HT1080 (cell line): ENCODE measurements at places on chromosomes 12 and 14.
A peak's percentile ranks its signal among the peaks of the same experiment; 100 is the strongest.

- no peak for DNase-seq
Measured at GRCh38 chr14:62118461-62118860, 356.2 kb downstream of the SNAPC1 start.

DNA sequence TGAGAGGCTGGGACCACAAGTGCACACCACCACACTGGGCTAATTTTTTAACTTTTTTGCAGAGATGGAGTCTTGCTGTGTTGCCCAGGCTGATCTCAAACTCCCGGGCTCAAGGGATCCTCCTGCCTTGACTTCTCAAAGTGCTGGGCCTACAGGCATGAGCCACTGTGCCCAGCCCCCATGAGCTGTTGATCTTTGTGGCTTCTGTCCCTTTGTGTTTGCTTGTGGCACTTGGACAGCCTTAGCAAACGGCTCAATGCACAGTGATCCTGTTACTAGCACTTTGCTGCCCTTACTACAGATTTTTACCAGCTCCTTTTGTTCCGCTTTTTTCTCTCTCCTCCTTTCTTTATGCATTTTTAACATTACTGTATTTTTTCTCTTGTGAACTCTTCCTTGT is 25.3 kb upstream of the EVL start:
- no peak for DNase-seq

DNA sequence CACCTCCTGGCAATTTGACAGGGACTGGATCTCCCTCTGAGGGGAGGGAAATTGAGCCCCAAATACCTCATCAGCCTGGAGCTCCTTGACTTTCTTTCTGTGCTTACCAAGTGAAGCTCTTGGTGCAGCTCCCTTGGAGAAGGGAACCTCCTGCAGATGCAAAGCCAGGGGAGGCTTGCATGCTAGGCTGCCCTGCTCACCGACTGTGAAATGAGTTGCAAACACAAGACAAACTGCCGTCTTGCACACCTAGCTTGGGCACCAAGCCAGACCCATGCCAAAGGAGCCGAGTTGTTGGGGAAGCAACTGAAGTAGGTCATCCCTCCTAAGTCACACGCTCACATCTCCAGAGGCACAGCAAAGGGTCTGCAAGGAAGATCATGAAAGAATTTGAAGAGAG is 95.2 kb downstream of the GTF2A1 start:
- DNase-seq = no peak

GRCh38 chr14:74425525-74426201 is 347 bp downstream of the SYNDIG1L start:
- no peak for DNase-seq

GRCh38 chr12:119354172-119354571 is 19.6 kb downstream of the CCDC60 start:
- DNase-seq = no peak

DNA sequence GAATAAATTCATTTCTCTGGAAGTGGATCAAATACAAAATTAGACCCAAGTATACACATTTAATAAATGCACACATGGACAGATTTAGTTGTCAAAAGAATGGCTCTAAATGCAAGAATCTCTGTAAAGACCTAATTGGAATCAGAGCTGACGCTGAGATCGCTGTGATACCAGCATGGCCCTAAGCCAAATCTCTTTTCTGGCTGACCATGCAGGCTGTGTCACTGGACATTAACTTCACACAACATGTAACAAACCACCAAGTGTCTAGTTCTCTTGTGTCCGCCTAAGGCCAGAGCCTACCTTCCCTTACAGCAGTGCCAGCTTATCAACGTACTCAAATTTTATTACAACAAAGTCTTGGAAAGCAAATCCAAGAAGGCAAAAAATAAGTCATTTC is 127.5 kb downstream of the MED13L start:
- no peak for DNase-seq

GRCh38 chr14:96260341-96260821 is 4.4 kb downstream of the BDKRB1 start:
- DNase-seq = no peak

GRCh38 chr12:124779161-124780141 is 84.2 kb downstream of the SCARB1 start:
- DNase-seq = no peak

DNA sequence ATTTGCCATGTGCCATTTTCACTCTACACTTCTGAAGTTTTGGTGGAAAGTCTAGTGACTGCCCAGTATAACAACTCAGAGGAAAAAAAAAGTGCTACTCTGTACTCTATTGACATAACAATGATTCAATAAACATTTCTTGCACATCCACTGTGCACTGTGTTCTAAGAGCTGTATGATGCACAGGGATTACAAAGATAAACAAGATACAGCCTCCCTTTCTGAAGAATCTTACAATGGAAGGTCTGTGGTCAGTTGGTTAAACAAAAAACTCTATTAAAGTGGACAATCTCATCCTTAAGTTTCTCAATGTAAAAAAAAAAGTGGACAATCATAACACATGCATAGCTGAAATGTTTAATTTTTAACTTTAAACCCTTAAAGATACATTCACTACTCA is 105.7 kb upstream of the RASSF8 start:
- peak; percentile 2 for DNase-seq

DNA sequence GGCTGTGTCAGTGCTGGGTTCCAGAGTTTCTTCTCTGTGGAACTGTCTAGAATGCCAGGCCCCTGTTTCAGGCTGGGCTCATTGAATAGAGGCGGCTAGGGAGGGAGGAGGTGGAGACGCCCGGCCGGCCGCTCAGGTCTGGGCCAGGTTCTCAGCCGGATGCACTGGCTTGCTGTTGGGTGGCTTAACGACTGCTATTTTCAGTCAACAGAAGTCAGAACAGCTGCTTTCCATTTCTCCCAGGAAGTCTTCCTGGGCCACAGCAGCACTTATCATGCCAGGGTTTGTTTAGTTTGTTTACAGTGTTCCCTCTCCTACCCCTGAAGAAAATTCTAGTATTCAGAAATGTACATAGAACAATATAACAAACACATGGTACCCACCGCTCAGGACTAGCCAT is 26.0 kb upstream of the VPS37B start:
- DNase-seq = no peak

DNA sequence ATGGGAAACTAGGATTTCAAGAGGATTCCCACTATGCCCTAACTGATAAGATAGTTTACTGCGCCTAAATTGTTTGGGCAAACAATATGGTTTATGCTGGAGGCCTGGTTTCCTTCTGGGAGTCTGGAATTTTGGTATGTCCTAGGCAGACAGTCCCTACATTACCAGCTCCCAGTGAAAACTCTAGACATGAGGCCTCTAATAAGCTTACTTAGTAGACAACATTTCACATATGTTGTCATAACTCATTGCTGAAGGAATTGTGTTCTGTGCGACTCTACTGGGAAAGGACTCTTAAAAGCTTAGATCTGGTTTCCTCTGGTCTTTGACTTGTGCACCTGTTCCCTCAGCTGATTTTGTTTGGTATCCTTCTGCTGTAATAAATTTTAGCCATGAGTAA is 18.0 kb upstream of the PRPF39 start:
- no peak for DNase-seq

DNA sequence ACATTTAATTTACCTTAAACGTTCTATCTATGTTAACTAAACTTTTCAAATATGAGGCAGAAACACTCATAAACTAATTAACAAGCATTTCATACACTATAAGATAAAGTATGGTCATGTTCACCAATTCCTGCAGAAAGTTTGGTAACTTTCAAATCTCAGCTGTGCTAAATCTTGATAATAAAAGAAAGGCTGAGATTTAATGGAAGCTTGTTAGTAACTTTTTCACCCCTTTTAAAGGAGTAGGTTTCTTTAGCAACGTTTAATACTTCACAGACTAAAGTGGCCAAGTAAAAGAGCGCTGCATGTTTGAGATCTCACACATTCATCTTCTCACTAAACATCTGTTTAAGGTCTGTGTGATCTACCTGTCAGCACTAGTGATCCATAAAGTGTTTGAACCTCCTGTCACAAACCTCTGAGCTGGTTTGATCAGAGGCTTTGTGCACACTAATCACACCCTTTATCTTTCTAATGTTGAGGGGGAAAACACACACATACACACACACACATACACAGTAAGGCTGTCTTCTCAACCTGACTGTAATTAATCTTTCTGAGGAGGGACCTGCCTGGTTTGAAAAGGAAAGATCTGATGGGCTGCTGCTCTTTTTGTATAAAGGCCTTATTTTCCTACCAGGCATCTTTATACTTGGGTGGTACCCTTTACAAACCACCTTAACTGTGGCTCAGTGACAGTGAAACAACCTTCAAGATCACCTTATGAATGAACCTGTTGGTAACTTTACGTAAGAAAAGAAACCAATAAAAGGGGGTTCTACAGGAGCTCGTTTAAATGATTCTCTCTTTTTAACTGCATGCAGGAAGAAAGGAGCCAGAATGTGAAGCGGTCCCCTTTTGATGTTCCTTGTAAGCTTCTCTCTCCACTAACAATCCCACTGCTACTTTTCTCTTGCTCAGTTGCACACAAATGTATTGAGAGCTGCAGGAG is 244.2 kb downstream of the SOX5 start:
- DNase-seq = no peak

- DNase-seq = peak; percentile 79
Measured at GRCh38 chr14:100645196-100645981, 58.2 kb upstream of the BEGAIN start.

- no peak for DNase-seq
Measured at GRCh38 chr12:67327466-67327865, 58.3 kb downstream of the CAND1 start.

DNA sequence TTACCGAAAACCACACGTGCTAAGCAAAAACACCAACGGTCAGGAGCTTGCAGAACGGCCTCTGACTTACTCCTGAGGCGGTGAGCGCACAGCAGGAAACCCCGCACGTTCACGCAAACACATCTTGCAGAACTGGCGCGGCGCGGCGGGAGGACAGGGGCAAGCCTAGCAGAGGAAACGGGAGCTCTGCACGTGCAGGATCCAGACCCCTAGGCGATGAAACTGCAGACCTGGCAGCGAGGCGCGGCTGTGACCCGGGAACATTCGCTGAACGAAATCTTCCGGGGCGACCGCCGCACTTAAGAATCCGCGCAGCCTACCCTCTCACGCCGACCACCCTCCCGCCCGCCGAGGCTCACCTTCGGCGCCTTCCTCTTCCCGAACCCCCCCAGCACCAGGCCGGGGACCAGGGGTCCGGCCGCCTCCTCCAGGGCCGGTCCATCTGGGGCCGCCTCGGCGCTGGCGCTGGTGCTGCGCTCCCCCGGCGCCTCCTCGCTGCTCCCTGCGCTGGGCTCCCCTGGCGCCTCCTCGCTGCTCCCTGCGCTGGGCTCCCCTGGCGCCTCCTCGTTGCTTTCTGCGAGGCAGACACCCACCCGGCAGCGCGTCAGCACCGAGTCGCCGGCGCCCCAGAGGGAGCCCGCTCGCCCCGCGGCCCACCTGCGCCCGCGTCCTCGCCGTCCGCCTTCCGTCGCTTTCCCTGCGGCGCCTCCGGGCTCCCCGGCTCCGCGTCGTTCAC is 615 bp downstream of the DDX51 start:
- DNase-seq = no peak

DNA sequence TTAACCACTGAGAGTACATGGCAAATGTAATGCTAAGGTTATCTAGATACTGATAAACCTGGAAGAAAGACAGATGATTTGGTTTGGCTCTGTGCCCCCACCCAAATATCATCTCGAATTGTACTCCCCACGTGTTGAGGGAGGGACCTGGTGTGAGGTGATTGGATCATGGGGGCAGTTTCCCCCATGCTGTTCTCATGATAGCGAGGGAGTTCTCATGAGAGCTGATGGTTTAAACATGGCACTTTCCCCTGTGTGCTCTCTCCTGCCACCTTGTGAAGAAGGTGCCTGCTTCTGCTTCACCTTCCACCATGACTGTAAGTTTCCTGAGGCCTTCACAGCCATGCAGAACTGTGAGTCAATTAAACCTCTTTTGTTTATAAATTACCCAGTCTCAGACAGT is 14.2 kb downstream of the NOXRED1 start:
- DNase-seq = peak; percentile 24

- DNase-seq = no peak
Measured at GRCh38 chr12:94416613-94417012, 43.1 kb downstream of the CEP83 start.

DNA sequence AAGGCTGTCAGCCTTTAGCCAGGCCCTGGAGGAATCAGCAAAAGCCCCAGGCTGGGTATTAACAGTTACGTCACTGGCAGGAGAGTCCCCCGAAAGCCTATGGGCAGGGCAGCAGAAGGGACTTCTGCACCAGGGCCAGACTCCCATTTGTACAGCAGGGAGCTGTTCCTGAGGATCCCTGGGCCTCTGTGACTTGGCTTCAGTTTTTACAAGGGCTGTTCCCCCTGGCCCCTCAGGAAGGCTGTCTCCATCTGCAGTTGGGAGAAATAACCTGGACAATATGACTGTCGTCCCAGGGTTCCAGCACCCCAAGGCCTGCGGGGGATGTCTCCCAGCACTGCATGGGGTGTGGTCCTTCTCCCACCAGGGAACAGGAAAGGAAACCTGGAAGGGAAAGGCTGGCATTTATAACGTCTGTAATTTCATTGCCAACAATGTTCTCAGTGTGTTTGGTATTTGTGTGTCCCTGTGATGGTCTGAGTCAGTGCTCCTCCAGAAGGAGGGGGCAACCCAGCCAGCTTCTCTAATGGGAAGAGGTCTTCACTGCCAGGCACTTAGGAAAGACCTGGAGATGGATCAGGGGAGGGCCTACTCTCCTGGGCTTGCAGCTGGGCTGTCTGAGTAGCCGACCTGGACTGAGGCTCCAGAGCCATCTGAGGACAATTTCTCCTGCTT is 42.4 kb downstream of the ERH start:
- peak; percentile 67 for DNase-seq

DNA sequence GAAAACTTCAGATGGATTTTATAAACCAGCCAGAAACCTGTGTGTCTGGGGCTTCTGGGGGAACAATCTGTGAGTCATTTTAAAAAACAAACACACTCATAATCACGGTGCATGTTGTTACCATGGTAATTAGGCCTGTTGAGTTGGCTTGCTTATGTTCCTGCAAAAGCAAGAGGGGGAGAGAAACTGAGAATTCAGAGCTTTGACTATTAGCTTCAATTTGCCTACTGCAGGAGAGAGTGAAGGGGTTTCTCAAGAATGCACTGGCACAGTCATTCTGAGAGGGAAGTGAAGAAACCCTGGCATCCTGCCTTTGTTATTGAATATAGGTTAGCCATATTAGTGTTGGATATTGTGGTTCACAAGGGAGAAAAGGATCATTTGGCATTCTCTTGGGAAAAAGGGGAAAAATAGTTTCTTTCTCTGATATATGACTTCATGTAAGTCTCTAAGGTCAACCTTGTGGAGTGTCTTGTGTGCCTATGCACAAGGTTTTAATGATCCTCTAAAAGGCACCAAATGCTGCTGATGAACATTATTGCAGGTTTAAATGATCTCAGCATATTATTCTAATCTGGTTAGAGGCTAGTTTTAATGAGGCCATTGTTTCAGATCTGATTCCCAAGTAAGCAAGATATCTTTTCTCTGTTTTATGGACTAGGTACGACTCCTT is 12.9 kb downstream of the GNG2 start:
- DNase-seq = peak; percentile 89

GRCh38 chr14:21308479-21309237 is 28.8 kb downstream of the RPGRIP1 start:
- peak; percentile 85 for DNase-seq

GRCh38 chr12:128844031-128844635 is 9.1 kb upstream of the GLT1D1 start:
- DNase-seq = peak; percentile 62

- DNase-seq = no peak
Measured at GRCh38 chr14:67584978-67585377, 15.1 kb downstream of the PIGH start.
